ENCODE measurements at places on chromosomes 6 and 20.

GRCh38 chr6:88263591-88263990 is 97.4 kb upstream of the CNR1 start:
- DNase-seq = no peak

- DNase-seq = no peak
These were observed 640.0 kb upstream of the GJE1 start for GRCh38 chr6:141492521-141493284.

DNA sequence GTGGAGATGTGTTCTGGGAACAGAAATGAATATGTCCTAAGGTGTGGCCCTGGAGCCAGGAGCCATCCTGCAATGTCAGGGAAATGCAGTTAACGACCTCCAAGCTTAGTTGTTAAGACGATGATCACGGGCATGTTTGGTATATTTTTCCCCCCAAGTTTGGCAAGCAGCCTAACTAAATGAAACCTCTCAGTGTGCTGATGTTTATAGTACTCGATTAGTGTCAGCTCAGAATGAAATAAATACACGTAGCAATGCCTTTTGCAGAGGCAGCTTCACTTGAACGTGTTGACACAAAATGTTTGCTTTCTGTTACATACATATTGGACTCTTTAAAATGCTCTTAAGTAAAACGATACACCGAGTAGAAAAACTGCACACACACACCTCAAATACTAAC is 76.2 kb upstream of the OLIG3 start:
- DNase-seq = no peak

DNA sequence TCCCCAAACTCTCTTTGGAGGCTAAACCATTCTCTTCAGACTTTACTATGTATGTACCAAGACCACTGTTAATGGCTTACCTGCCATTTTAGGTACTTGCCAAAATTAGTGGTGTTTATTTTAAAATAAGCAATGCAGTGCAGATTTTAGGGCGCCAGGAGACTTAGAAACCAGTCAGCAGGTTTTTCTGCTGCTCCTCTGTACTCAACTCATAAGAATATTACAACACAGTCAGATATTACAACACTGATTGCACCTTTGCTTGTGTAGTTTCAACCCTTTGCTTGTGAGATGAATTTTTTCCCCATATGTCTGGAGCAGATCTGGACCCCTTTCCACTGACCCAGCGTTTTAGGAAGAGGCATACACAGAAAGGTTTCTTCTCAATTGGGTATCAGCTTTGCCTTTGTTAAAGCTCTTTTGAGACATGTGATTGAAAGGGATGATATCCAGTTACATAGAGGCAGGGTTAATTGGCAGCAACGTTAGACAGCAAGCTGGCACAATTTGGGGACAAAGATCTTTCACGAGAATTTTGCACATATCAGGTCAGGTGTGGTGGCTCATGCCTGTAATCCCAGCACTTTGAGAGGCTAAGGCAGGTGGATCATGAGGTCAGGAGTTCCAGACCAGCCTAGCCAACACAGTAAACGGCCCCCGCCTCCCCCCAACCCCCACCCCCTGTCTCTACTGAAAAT is 6.2 kb downstream of the TTPAL start:
- no peak for DNase-seq

DNA sequence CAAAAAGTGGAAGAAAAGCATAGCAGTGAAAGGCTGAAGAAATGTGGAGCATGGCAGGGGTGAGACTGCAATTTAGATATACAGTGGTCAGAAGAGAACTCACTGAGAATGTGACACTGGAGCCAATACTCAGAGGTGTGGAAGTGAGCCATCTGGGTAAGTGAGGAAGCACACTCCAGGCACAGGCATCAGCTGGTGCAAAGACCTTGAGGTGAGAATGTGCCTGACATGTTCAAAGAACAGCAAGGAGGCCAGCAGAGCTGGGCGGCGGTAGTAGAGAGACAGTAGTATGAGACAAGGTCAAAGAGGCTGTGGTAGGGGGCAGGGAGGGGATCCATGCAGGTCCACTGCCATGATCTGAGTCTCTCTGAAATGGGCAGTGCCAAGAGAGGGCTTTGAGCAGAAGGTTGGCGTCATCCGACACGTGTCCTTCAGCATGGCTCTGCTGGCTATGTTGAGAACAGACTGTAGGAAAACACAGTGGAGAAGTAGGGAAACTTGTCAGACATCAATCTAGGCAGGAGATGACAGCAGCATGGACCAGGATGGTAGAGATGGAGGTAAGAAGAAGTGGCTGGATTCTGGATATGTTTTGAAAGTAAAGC is 84.4 kb downstream of the PLCG1 start:
- no peak for DNase-seq

GRCh38 chr6:81933608-81934051 is 181.1 kb upstream of the TENT5A start:
- no peak for DNase-seq

GRCh38 chr6:148657048-148657447 is 89.8 kb upstream of the UST start:
- DNase-seq = no peak

- no peak for DNase-seq
These were observed 199.7 kb upstream of the UST start for GRCh38 chr6:148547110-148547509.

- no peak for DNase-seq
These were observed 97.2 kb downstream of the PTPRT start for GRCh38 chr20:43092386-43093088.

DNA sequence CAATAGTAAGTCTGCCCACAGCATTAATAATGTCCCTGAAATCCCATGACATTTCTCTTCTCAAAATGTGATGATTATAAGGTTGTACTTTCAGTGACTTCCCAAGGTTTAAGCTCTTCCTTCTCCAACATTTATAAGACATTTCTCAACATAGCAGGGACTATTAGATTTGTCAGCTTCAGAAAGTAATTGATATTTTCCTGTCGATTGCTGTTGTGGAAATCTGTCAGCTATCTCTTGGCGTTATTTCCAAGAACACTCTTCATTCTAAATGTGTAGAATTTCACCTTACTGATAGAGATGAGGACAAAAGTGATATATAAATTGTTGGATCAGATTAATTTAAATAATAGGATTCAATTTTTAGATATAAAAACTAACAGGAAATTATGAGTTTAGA is 149.7 kb upstream of the IMPG1 start:
- no peak for DNase-seq

- DNase-seq = no peak
These were observed 951.8 kb upstream of the MAP3K7 start for GRCh38 chr6:91538622-91539021.

- DNase-seq = no peak
These were observed 370.3 kb downstream of the RFPL4B start for GRCh38 chr6:112717401-112717800.

DNA sequence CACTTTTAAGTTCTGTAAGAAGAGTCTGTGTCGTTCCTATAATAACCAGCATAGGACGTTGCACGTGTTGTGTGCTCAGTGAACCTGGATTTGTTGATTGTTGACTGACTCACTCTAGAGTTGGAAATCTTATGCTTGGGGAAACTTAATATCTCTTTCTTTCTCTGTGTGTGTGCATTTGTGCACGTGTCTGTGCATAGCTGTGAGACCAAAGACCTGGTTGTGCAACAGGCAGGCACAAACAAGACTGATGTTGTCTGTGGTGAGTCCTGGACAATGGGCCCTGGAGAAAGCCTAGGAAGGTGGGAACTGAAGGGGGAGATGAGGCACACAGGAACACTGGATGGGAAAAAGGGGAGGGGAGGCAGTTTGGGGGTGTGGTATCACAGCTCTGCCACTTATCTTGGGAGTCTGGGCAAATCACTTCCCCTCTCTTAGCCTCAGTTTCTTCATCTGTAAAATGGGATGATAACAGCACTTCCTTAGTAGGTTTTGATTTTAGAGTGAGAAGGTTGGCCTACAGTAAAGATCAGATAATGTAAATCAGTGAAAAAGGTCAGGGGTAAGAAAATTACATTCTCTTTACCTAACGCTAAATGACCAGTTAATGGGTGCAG is 8.4 kb downstream of the CD40 start:
- DNase-seq = no peak

DNA sequence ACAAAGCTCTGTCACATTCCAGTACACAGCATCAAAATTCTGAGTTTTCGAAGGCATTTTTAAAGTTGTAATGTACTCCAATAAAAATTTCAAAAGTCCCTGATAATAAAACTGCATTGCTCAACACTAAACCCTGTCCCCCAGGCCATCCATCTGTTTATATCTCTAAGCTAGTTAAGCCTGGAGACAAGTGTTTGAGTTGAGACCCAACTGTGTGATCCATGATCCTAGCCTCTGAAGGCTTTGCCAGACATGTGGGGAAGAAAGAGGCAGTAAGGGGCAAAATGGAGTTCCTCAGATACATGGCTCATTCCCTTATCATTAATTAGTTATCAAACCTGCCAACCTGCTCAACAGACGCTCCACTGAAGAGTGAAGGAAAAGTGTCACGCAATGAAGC is 198.4 kb downstream of the ISM1 start:
- no peak for DNase-seq

GRCh38 chr6:148824960-148825359 is 78.1 kb downstream of the UST start:
- DNase-seq = no peak

DNA sequence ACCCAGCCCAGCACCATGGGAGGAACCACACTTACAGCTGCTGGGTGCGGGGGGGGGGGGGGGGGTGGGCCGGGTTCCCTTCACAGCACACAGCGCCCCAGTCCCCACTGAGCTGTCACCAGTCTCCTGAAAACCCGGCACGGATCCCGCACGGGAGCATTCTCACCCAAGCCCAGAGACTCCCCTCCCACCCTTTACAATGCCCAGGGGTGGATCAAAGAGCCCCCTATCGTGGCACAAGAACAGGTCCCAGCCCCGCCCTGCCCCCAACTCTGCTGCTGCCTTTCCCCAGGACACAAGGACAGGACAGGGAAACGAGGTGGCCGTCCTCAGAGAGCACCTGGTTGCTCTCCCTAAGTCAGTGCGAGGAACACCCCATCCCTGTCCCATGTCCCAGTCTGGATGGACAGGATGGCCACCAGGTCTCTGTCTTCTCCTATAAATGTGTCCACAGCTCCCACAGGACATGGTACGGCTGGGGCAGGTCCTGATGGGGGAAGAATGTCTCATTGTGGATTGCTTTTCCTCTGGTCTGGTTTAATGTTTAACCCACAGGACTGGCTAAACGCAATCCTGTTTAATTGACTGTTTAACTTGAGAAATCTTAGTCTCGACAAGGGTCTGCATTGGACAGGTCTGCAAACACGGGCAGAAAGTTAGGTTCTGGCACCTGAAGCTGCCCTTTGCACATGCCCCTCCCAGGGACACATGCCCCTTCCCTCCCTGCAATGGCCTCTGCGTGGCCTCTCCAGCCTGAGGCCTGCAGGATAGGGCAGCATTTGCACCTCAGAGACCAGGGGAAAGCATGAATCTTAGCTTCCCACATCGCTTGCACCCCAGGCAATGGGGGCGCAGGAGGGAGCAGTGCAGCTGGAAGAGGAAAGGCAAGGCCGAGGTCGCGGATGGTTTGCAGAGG is 45.3 kb downstream of the DACT2 start:
- DNase-seq = no peak

DNA sequence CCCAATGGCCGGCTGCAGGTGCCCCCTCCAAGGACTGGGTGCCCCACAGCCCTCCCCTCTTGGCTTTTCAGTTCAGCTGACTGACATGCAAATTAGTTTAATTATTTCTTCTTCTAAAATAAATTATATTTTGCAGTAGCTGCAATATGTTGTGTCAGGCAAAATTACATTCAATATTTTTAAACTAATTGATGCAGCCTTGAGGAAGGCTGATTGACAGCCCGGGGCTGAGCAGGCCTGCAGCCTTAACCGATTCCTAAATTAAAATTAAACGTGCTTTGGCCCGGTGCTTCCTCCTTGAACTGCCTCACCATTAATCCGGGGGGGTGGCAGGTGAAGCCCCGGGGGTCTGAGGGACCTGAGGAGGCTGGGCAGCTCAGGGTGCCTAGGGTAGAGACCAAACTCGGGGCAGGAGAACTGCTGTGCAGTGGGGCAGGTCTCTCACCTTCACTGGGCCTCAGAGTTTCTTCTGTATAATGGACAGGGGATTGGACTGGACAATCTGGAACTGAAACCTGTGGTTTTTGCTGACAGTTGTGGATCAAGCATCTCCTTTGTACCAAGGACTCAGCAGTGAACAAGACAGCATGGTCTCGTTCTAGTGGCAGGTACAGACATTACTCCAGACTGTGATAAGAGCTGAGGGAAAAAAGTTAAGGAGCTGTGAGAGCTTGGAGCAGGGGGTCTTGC is 72.5 kb downstream of the CD40 start:
- no peak for DNase-seq

DNA sequence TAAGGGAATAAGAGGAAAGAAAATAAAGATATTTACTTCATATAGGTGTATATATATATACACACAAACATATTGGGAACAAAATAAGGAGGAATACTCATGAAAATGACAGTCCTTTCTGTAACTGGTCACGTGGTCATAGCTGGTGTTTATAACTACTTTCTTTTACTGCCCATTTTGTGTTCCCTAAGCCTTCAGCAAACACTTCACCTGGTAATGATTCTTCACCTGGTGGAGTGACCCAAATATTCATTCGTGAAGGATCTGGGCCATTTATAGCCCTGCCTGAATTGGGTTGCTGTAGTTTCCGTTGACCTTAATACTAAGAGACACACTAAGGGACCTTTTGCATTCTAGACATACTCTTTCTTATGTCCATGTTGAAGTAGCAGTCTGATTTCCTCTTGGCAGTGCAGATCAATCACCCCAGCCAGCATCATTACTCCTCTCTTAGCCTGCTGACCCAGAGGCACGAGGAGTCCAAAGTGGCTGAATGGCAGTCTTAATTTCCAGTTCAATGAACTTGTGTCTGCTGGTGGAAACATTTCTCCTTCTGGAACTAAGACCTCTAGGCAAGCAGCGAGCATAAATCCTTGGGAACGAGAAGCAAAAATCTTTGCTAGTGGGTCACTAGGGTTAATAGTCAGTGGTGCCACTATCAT is 39.9 kb upstream of the IYD start:
- DNase-seq = no peak

- no peak for DNase-seq
These were observed 533.6 kb downstream of the PTPRT start for GRCh38 chr20:42656130-42656529.

- no peak for DNase-seq
These were observed 13.5 kb upstream of the SLC22A1 start for GRCh38 chr6:160108077-160108476.

- no peak for DNase-seq
These were observed 85.2 kb upstream of the CNR1 start for GRCh38 chr6:88251301-88251700.

GRCh38 chr20:23085436-23086055 is 578 bp downstream of the CD93 start:
- no peak for DNase-seq

DNA sequence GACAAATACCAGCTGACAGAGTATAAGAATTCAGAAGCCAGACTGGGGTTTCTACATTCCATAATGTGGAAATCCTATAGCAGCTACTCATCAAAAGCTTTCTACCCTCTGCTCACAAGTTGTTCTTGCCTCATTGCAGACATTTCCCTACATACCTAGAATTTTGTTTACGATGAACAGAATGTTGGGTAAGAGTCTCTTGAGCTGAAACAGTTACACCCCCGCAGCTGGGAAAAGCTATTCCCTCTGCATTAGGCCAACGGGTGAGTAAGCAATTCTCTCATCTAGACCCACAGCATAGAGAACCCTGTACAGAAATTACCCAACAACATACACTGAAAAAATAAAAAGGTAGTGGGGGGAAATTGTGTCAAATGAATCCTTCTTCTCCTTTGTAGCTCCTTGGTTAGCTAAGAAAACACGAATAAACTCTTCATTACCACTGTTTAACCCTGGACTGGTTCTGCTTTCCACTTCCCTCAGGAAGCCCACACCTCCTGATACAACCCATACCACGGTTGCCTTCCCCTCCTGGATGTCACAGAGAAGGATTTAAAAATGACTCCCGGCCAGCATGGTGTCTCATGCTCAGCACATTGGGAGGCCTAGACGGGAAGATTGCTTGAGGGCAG is 215.0 kb upstream of the SHLD1 start:
- DNase-seq = no peak

All from 8988T (cell line).